ENCODE measurements at places on chromosomes 6 and 20.

GRCh38 chr6:163398815-163399214, 15.7 kb upstream of the QKI start:
- no peak for DNase-seq

DNA sequence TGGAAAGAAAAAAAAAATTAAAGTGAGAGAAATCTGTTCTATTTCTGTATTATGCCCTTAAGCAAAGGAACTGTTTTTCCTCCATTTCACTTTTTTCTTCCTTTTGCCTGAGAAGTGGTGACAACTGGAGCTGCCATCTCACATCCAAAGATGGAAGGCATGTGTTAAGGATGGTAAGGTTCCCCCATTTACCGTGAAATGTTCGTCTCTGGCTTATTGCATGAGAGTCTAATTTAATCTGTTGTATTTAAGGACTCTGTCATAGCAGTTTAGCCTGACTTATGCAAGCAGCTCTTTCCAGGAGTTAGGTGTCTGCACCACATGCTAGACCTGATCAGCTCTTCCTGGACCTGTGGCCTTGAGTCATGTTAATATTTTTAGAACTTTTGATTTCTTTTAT, 389.5 kb upstream of the MAP3K7 start:
- no peak for DNase-seq

GRCh38 chr20:37566590-37567330, 39.1 kb upstream of the BLCAP start:
- no peak for DNase-seq

DNA sequence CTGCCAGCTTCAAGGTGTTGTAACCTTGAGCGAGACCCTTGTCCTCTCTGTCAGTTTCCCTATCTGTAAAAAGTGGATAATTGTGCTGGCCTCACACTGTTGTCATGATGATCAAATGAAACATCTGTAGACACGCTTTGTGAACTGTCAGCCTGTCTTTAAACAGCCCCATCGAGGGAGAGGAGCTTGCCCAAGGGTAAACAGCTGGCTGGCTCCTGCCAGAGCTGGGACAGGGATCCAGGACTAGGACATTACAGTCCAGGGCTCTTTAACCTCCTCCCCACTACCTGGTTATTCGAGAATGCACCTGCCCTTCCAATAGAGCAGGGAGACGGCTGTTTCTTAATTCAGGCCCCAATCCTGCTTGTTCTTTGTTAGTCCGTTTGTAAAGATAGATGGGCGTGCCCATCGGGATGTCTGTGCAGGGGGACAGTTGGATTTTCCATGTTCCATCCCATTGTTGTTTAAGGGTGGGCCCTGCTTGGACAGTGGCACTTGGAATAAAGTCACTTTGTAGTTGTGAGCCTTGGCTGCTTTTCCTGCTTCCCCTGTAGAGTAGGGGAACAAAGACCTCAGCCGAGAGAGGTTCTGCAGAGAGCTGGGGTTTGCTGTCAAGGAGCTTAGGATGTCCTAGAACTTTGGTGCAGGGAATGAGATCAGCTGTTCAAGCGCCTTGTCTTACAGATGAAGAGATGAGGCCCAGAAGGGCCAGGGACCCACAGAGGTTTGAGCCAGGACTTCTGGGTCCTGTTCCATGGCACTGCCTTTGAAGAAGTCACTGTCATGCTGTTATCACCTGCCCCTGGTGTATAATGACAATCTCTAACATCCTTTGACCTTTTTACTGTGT, 77.9 kb upstream of the MYL9 start:
- no peak for DNase-seq

- no peak for DNase-seq
Measured at GRCh38 chr6:37589941-37590340, 90.2 kb upstream of the CCDC167 start.

- no peak for DNase-seq
Measured at GRCh38 chr6:79874531-79875134, 72.7 kb downstream of the ELOVL4 start.

- DNase-seq, result no peak
Measured at GRCh38 chr6:73003302-73003701, 222.0 kb downstream of the KHDC1L start.

DNA sequence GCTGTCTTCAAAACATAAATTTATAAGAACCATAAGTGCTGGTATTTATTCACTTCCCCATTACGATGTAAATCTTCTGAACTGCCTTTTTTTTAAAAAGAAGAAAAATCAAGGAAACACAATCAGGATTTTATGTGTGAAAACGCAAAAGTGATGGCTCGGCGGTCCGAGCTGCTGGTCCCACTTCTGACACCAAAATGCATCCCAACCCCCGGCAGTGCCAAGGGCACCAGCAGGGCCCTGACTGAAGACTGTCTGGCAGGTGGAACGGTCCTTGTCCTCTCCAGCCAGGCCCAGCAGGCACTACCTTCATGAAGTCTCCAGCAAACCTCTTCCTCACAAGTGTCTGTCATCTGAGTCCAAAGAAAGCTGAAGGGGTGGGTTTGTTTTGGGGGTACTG, 41.2 kb downstream of the TBC1D7 start:
- no peak for DNase-seq

All from NCI-H524 treated with DMSO at 0.1 percent for 48 hours (cell line).